ENCODE measurements at places on chromosomes 12 and 14.

- no peak for DNase-seq
Measured at GRCh38 chr14:53341324-53341723, 188.2 kb upstream of the DDHD1 start.

- DNase-seq: no peak
Measured at GRCh38 chr12:63875703-63876102, 31.2 kb downstream of the SRGAP1 start.

DNA sequence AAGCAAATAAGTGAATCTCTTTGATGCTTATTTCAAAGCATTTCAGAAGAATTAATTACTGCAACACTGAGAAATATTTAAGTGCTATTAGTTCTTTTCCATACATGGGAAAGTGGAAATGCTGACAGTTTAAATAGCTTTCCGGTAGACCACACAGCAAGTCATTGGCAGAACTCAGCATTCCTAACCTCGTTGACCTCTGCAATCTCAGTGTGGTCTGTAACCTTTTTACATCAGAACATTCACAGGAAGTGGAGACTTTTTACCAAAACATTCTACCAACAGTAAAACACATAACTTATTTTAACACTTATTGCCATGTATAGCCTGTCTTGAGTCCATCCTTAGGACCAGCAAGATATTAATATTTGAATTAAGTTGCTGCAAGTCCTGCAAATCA is 249.5 kb upstream of the DCN start:
- no peak for DNase-seq

DNA sequence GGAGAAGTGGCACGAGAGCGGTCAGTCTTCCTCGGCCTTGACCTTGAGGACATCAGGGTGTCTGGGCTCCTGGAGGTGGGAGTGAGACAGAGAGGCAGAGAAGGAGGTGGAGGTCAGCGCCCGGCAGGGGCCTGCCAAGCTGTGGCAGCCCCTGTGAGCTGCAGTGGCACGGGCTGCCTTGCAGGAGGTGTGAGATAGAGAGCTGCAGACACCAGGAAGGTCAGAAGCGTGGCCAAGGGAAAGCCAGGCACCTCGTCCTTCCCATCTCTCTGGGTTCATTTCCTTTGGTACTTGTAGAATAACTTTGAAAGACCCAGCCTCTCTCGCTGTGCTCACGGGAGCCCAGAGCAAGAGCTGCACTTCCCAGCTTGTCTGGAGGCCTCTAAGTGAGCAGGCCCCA is 98.1 kb downstream of the TSPAN9 start:
- DNase-seq: no peak
